Stimulated activated CD4-positive, alpha-beta T cell treated with anti-CD3 and anti-CD28 coated beads, Interleukin-4, amount 100 ng/mL, for 1 hour (primary cell): ENCODE measurements at places on chromosomes 12 and 14.

DNA sequence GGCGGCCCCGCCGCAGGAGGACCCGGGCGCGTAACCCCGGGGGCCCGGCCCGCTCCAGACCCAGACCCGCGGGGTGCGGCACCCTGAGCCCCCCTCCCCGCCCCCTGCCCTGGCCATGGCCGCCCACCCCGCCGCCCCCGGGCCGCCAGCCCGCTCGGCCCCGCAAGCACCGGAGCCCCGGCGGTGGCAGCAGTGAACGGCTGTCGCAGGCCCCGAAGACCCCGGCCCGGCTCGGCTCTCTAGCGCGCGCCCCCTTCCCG, 221 bp downstream of the MARCHF9 start:
- no peak for DNase-seq

DNA sequence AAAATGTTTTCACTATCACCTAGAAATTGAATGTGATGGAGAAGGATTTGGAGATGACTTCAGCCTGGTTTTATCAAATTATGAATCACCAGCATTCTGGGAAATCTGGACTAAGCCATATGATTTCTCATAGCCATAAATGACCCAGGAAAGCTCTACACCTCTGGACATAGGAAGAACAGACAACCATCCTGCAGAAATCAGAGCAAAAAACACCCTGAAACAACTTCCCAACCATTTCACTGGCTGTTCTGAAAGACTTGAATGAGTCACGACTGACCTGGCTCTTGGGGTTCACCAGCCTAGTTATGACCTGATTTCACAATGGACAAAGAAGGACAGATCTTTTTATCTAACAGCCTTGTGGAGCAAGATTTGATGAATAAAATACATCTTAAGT, 123.8 kb downstream of the KCNH5 start:
- no peak for DNase-seq

DNA sequence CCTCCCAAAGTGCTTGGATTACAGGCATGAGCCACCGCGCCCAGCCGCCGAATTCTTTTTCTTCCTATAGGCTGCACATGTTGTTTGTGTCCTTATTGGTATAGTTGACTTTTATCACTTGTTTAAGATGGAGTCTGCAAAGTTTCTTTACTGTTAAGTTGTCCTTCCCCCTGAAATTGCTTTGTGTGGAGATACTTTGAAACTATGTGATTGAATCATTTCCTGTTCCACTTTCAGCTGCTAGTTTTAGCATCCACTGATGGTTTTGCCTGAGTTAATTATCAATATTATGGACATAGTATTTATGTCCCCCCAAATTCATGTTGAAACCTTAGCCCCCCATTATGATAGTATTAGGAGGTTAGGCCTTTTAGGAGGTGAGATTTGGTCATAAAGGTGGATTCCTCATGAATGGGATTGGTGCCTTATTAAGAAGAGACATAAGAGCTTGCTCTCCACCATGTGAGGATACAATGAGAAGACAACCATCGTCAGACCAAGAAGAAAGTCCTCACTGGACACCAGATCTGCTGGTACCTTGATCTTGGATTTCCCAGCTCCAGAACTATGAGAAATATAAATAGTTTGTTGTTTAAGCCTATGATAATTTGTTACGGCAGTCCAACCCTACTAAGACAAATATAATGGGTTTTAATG, 34.9 kb downstream of the PPHLN1 start:
- no peak for DNase-seq

- no peak for DNase-seq
Observed at GRCh38 chr12:52126050-52126604, 46.6 kb downstream of the SMIM41 start.

DNA sequence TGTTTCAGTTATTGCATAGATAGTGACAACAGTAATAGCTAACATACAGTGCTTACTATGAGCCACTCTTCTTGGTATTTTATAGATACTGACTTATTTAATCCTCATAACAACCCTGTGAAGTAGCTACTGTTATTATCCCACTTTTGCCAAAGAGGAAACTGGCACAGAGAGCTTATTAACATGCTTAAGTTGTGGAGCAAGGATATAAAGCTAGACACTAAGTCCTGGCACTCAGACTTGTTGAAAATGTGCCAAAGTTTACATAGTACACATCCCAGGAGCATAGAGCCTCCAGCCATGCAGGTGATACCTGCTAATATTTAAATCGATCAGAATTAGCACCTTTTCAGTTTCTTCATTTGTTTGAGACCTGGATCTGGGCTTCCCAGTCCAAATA, 41.8 kb downstream of the VEZT start:
- no peak for DNase-seq

- peak; percentile 65 for DNase-seq
Observed at GRCh38 chr12:46214668-46215436, 54.0 kb downstream of the SLC38A1 start.

GRCh38 chr12:26818201-26818600, 14.8 kb downstream of the ITPR2 start:
- DNase-seq, result no peak

- no peak for DNase-seq
Observed at GRCh38 chr14:50820786-50821509, 10.0 kb downstream of the NIN start.

DNA sequence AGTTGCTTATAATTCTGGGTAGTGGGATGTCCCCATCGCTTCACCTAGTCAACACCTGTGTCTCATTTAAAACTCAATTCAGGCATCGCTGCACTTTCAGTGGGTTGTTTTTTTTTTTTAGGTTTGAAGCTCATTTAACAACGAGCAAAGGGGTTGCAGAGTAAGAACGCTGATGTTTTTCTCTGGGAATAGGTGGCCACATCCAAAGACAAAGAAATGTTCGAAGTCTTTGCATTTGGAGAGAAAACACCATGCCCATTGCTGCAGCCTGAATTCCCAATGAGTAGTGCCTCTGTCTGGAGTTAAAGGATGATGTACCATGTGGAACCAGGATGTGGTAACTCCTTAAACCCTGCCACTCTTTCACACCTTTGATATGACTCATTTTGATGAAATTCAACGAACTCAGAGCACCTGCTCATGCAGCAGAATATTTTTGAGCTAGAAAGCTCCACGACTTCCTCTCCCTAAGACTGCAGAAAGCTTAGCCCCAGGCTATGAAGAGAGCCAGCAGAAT, 35.1 kb upstream of the BATF start:
- no peak for DNase-seq

DNA sequence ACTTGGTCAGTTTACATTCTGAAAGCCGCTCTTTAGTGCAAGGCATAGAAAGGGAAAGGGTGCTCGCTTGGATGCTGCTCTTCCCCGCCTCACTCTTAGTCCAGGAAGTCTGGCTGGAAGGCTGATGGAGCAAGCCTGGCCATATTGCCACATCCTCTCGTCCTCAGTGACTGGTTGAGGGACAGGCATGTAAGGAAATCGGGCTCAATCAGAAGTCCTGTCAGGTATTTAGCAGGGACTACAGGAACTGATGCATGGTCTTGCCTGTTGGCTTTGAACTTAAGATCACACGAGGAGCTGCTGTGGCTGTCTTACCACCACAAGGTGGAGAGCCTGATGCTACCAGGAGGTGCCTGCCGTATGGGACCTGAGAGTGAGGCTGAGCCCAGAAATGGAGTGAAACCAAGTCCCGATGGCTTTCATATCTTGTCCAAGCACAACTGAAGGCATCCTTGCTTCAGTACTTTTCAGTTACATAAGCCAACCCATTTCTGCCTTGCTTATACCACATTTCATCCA, 10.7 kb upstream of the C12orf75 start:
- no peak for DNase-seq
